Hematopoietic multipotent progenitor cell (in vitro differentiated cells): ENCODE measurements at places on chromosomes 3 and 15. TPM values are rescaled to one million over a fixed set of nuclear protein-coding genes. Genes with fewer than 3 reads are reported as not detected.

Gene EOMES
- under 0.01 TPM for total RNA-seq

GRCh38 chr15:100170291-100171210 is 171.2 kb downstream of the ADAMTS17 start:
- DNase-seq = no peak

DNA sequence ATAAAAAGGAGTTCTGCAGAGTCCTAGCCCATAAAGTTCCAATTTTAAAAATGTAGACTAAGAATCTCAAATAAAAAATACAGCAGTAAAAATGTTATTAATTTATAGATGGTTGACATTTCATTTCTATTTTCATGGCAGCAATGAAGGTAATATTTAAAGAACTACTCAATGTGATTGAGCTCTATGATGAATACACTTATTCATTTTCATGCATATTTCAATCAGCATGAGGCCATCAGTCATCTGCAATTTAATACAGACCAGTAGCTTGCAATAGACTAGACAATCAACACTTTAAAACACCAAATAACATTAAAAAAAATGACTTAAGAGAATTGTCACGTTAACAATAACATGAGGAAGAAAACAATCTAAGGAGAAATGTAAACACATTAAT is 1295.8 kb upstream of the ALCAM start:
- DNase-seq = no peak

Gene RCN2
- total RNA-seq = 7.0 TPM

DNA sequence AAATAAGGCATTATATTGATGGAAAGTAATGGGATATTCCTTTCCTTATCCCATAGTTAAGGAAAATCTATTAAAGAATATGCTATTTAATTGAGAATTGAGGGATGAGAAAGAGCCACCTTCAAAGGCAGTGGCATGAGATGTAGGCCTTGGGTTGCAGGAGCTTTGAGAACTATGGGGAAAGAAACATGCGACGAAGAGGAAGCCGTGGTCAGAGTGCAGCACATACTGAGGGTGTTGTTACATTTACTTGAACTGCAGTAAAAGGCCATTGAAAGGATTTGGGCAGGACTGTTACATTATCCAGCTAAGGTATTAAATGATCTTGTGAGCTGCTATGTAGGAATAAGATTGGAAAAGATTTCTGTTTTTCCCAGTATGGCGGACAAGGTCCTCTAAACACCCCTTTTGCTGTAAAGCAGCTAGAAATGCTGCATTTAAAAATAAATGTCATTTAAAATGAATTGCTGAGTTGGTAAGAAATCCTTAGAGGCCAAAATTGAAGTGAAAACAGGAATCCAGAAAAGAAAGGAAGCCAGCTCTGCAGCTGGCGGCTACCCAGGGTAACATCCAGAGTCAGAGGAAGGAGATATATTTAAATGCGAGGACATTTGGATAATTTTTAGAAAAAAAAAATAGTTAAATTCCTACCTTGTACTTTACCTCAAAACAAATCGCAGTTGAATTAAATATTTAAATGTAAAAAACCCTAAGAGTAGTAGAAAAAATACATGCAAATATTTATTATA is 61.7 kb downstream of the IL1RAP start:
- DNase-seq = no peak

Gene PLA2G4D
- not detected for total RNA-seq

Gene PRTG
- total RNA-seq = 0.27 TPM
